Posterior vena cava (tissue), 2 donors: ENCODE measurements at places on chromosomes 5 and 9. TPM values are rescaled to one million over a fixed set of nuclear protein-coding genes. Genes with fewer than 3 reads are reported as not detected.

- DNase-seq = no peak
Observed at GRCh38 chr5:74196233-74196632, 444.3 kb downstream of the ENC1 start.

- DNase-seq = no peak
Observed at GRCh38 chr5:104016646-104017045, 454.1 kb upstream of the NUDT12 start.

DNA sequence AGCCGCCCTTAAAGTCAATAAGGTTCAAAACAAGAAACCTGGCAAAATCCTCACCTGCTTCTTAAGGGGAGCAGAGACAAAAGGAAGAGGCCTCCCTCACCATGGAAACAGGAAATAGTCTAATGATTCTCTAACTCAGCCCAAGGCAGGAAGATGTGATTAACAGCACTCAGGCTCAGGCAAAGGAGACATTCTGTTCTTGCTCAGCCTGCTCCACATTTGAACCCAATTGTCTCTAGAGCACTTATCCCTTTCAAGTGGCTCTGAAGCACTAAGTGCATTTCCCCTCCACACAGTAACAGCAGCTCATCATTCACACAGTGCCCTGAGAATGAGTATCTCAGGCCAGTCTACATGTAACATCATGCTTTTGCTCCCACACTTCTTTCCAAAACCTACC lies 72.3 kb downstream of the NIPSNAP3B start:
- no peak for DNase-seq

- no peak for DNase-seq
Observed at GRCh38 chr5:94820488-94820887, 202.0 kb downstream of the SLF1 start.

DNA sequence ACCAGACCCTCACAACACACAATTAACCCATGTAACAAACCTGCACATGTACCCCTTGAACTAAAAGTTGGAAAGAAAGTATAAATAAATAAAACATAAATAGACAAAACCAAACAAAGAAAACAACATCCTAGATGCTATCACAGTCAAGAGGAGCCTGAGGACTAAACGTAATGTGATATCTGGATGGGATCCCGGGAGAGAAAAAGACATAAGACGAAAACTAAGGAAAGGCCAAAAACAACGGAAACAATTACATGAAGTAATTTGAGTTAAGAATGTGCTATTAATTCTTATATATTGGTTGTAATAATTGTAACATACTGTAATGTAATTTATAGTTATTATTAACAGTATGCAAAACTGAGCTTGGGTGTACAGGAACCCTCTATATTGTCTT lies 793.9 kb downstream of the SEMA5A start:
- no peak for DNase-seq

DNA sequence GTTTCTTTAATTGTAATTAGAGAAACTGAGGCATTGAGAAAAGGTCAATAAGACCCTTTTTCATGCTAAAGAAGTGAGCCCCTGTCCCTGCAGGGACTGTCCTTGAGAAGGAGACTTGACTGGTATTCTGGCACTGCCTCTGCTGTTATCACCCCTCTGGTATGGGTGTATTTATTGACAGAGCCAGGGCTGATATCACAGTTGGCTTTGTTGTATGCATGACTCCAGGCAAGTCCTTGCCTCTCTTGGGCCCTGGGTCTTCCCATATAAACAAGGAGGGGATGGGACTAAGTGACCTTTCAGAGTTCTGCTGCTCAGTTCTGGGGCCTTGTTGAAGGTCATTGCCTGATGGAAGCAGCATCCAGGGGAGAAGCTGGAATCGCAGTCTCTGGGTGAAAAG lies 71.8 kb upstream of the PPARGC1B start:
- DNase-seq = no peak

The PKN3 gene
- total RNA-seq = 8.8 TPM
